Brain microvascular endothelial cell (primary cell): ENCODE measurements at places on chromosomes 5 and 9.

- no peak for DNase-seq
Measured at GRCh38 chr9:132372177-132373095, 17.6 kb upstream of the SETX start.

DNA sequence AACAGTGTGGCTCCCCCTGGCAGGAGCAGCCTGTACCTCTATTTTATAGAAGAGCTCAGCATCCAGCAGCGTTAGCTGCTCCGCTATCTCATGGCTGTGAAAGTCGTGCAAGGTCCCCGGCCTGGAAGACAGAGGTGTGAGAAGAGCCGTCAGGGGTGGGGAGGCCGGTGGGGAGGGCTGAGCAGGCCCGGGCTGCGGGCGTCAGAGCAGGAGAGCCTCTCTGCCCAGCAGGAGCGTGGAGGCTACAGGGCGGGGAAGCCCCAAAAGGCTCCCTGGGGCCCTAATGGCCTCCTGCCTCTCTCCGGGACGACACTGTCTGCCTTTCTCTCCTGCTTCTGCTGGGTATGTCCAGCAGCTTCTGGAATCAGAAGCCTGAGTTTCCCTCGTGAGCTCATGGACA, 42.6 kb downstream of the PRRT1B start:
- DNase-seq: no peak

- DNase-seq: no peak
Measured at GRCh38 chr9:1051584-1052275, 1.6 kb downstream of the DMRT2 start.

- DNase-seq: no peak
Measured at GRCh38 chr5:76754668-76755078, 38.7 kb downstream of the F2R start.

GRCh38 chr5:89536020-89536419, 653.0 kb upstream of the MEF2C start:
- no peak for DNase-seq

DNA sequence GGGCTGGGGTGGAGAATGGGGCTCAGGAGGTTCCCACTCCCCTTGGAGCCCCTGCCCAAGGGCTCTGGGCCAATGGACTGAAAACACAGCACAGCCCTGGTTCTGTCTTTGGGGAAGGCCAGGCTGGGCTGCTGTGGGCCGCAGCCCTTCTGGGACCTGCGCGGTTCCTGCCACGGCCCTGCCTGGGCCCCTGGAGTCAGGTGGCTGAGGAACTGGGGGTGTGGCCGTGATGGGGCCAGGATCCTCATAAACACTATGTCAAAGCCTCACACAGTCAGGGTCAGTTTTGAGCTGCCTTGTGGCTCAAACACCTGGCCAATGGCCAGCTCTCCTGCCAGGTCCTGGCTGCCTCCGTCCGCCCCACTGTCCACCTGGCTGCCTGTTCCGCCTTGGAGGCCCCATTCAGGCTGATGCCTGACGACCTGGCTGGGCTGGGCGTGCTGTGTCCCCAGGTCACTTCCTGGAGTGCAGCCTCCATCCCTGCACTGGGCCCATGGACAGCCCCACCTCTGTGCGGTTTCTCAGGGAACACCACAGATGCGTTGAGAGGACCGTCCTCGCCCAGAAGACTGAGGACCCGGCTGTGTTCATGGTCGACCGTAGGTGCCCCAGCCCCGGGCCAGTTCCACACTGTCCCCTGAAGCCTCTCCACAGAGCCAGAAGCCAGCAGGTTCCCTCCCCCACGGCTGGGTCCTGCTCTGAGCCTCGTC, 27.5 kb downstream of the PAEP start:
- no peak for DNase-seq

DNA sequence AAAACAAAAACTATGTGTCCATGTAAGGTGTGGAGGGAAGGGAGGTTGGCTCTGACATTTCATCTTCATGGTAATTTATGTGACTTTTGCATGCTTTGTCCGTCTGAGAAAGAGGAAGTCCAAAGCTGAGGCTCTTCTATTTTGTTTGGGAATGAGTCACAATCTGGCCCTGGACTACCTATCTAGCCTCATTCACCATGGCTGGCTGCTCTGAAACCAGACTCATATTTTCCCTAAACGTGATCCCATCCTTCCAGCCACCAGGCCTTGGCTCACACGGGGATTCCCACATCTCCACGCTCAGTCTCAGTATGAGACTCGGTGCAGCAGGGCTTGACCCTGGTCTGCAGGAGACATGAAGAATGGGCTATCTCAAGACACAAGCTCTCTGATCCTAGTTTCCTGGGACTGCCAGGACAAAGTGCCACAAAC, 672.8 kb downstream of the ACTL7B start:
- peak; percentile 19 for DNase-seq

GRCh38 chr5:176454724-176455394, 6.7 kb downstream of the FAF2 start:
- no peak for DNase-seq
